ENCODE measurements at places on chromosomes 16 and 17.

GRCh38 chr17:77326076-77326591 lies 185.4 kb downstream of the SEC14L1 start:
- DNase-seq, result no peak

- DNase-seq, result no peak
Measured at GRCh38 chr17:9553596-9553995, 22.0 kb downstream of the STX8 start.

GRCh38 chr17:27384261-27384701 lies 72.0 kb upstream of the KSR1 start:
- peak; percentile 90 for DNase-seq

DNA sequence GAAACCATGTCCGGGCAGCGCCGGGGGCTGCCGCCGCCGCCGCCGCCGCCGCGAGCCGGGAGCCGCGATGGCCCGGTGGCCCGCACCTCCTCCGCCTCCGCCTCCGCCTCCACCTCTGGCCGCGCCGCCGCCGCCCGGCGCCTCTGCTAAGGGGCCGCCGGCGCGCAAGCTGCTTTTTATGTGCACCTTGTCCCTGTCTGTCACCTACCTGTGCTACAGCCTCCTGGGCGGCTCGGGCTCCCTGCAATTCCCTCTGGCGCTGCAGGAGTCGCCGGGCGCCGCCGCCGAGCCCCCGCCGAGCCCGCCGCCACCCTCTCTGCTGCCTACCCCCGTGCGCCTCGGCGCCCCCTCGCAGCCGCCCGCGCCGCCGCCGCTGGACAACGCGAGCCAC lies 587 bp downstream of the HS3ST4 start:
- no peak for DNase-seq

GRCh38 chr16:86512301-86512859 lies 2.1 kb downstream of the FOXF1 start:
- no peak for DNase-seq

DNA sequence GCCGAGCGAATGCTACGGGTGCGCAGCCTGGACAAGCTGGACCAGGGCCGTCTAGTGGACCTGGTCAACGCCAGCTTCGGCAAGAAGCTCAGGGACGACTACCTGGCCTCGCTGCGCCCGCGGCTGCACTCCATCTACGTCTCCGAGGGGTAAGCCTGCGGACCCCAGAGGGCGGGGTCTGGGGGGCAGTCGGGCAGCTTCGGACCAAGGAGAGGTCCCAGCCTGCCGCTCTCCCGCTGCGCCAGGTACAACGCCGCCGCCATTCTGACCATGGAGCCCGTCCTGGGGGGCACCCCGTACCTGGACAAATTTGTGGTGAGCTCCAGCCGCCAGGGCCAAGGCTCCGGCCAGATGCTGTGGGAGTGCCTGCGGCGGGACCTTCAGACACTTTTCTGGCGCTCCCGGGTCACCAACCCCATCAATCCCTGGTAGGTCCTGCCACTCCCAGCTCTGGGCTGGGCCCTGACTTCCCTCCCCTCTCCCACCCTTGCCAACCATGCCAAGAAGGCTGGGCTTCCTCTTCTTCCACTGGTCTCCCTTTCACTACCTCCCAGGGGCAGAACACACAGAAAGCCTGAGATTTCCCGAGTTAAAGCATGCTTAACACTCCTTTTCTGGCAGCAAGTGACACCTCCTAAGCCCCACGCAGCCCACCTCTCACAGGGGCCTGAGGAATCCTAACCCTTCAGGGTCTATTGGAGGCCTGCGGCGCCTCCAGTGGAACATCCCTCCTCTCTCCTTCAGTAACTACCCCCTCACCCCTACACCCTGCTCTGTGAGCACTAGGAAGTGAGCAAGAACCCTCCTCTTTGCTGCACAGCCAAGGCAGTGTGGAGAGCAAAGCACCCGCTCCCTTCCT lies 3.2 kb downstream of the NAGS start:
- no peak for DNase-seq

DNA sequence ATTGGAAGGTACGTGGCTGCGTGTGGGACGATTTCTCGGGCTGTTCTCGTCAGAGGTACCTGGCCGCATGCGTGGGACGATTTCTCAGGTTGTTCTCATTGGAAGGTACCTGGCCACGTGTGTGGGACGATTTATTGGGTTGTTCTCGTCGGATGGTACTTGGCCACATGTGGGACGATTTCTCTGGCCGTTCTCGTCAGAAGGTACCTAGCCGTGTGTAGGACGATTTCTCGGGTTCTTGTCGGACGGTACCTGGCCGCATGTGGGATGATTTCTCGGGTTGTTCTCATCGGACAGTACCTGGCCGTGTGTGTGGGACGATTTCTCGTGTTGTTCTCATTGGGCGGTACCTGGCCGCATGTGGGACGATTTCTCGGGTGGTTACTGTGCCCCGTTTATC lies 50.1 kb upstream of the GNG13 start:
- DNase-seq, result no peak

- DNase-seq, result no peak
Measured at GRCh38 chr17:1344521-1344920, 55.5 kb downstream of the YWHAE start.

GRCh38 chr16:57387598-57388354 lies 15.5 kb downstream of the CX3CL1 start:
- no peak for DNase-seq

DNA sequence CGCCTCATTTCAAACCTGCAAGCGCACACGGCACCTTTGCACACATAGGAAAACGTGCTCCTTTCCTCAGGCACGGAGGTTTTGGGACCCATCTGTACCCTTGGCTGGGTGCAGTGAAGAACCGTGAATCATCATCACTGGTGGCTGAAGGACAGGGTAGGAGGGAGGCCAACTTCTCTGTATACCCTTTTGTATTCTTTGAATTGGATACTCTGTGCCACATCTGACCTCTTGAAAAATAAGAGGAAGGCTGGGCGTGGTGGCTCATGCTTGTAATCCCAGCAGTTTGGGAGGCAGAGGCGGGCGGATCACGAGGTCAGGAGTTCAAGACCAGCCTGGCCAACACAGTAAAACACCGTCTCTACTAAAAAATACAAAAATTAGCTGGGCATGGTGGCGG lies 11.7 kb downstream of the GPRC5B start:
- no peak for DNase-seq

GRCh38 chr16:76796978-76797377 lies 394.0 kb upstream of the MON1B start:
- DNase-seq, result no peak

- DNase-seq, result no peak
Measured at GRCh38 chr17:79621151-79621943, 10.5 kb upstream of the RBFOX3 start.

DNA sequence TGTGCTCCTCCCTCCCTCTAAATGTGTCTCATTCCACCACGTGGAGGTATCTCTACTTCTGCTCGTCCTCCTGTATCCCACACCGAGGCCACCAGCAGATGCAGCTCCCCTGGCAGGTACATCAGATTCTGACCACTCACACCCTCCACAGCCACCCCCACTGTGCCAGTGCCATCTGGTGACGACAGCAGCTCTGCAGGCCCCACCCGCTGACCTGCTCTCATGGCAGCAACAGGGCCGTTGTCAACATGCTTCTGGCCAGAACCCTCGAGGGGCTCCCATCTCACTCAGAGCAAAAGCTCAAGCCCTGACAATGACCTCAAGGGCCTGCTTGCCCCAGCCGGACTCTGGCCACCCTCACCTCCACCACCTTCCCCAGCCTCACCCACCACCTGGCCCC lies 93.4 kb downstream of the AMFR start:
- DNase-seq, result no peak

DNA sequence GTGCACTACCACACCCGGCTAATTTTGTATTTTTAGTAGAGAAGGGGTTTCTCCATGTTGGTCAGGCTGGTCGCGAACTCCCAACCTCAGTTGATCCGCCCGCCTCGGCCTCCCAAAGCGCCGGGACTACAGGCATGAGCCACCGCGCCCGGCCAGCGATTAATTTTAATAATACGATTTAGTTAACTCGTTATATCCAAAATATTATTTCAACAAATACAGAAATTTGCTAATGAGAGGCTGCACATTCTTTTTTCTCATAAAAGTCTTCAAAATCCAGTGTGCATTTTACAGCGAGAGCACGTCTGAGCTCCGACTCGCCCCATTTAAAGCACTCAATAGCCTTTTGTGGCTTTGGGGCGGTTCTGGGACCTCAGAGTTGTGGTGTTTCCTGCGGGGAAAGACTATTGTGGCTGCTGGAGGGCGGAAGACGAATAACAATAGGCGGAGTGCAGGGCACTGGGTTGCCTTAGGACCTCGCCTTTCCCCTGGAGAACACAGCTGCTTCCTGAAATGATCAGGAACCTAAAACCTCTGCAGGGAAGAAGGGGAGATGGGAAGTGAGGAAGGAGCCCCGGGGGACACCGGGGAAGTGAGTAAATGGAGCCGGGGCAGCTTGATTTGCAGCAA lies 2.9 kb upstream of the ZSCAN10 start:
- no peak for DNase-seq

DNA sequence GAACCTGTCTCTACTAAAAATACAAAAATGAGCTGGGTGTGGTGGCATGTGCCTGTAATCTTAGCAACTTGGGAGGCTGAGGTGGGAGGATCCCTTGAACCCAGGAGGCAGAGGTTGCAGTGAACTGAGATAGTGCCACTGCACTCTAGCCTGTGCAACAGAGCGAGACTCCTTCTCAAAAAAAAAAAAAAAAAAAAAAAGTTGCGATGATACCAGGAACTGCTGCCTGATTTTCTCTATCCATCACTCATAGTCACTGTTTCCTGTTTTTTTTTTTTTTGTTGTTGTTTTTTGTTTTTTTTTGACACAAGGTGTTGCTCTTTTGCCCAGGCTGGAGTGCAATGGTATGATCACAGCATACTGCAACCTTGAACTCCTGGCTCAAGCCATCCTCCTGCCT lies 59.2 kb downstream of the ABCC1 start:
- no peak for DNase-seq

DNA sequence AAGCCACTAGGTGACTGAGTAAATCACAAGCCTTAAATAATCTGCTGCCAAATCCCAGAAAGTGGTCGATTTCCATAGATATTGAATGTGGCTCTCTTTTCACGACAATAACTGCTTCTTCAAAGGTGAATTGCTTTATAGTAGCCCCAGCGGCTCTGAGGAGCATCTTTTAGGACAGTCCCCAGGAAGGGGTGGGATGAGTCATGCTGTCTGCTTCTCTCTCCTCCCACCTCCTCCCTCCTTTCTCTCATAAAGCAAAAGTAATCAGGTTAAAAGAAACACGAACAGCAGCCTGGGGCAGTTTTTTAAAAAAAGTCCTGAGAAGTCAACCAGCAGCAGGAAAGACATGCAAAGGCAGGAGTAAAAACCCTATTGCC lies 1.8 kb downstream of the KIAA0513 start:
- DNase-seq, result no peak

DNA sequence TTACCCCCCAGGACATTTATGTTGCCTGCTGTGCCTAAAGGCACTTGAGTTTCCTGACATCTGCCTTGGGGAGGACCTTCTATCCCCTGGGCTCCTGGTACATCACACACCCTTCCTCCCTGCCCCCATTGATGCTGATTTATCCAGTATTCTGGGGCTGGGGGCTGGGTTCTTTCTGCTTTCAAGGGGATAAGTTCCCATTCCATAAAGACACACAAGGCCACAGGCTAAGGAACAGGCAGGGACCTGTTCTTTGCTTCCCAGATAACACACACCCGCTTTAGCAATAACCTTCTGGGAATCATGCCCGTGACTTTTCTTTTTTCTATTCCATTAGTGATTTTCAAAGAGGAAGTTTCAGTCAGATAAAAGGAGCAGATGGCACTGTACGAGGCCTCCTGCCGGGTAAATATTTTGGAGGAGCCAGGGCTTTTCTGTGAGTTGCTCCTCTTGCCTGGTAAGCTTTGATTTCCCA lies 30.6 kb downstream of the CHD9 start:
- DNase-seq, result no peak

- DNase-seq, result no peak
Measured at GRCh38 chr17:75342996-75343395, 53.8 kb upstream of the SLC25A19 start.

DNA sequence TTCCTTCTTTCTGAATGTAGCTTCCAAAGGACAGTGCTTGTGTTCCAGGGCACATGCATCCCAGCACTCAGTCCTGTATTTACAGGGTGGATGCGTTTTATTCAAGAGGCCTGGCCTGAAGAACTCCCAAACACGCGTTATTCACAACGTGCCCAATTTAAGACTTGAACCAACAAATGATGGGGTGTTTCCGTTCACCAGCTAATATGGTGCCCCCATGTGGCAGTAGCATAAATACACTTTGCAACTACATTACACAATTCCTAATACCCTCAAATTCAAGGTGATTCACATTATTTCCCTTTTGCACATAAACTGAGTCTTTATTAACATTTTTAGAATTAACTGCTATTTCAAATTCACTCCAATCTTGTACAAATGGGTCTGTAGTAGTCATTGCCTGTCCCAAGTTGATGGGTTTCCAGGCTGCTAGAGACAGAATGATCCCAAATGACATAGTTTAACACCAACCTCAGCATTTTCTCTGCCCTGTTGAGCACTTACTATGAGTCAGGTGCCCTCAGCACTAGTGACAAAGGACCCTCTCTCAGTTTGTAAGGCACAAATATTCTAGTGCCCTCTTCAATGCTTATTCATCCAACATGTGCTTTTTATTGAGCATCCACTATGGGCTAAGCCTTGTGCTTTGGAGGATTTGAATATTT lies 26.9 kb downstream of the HSD17B2 start:
- DNase-seq, result no peak

DNA sequence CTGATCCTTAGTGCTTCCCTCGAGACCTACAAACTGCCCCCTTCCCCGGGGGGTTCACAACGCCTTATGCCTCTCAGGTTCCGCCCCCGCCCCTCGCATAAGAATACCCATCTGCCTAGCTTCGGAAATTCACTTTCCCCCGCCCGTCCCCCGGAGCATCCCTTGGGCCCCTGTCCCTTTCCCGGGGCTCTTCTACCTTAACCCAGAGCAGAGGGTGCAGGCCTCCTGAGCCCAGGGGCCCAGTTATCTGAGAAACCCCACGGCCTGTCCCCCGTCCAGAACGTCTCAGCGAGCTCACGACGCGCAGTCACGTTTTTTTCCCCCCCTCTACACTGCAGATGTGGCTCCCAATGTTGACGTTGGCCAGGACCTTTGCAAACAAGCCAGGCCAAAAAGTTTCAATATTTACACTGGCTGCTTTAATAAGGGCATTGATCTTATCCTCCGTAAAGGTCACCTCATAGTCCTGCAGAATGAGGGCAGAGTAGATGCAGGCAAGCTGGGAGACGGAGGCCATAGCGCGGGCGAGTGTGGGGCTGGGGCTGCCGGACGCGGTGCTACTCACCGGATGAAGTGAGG lies 1.4 kb upstream of the NBR1 start:
- DNase-seq, result no peak

- no peak for DNase-seq
Measured at GRCh38 chr16:47861999-47862398, 293.8 kb downstream of the ABCC12 start.

DNA sequence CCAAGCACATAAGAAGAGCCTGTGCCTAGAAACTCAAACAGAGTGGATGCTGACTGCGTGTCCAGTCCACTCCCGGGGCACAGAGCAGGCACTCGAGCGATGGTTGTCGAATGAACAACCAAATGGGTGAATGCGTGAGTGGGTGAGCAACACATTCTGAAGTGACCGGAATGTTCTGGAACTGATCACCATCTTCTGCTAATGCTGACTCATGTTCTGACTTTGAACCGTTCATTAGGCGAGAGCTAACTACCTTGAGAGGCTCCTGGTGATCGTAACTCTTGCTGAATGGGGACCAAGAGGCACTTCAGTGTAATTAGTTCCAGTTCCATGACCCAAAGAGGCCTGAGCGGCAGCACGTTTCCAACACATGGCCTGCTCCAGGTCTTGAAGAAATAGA lies 37.9 kb downstream of the IRF8 start:
- DNase-seq, result no peak

Data from kidney epithelial cell (primary cell).